Fibroblast of skin of right quadriceps (primary cell): ENCODE measurements at places on chromosomes 3 and 15.

DNA sequence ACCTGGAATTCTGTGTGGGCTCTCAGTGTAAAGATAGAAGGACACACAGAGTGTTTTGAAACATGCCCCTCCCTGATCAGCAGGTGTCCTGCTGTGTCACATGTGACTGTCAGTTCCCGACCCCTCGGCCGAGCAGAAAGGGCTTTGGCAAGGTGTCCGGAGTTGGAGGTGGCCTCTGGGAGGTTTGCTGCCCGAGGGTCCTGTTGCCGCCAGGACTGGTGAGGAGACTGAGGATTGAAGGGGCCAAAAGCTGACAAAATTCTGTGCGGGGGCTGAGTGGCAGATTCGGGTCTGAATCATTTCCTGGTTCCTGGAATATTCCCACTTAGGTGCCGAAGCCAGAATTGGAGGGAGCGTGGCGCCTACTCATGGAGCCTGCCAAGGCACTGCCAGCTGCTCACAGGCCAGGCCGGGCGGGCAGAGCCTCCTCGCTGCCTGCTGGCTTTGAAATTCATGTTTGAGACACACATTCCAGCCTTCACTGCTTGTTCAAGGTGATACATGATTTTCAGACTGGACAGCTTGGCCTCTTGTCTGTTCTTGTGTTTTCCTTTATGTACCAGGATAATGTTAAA, 83.8 kb downstream of the APBA2 start:
- no peak for DNase-seq

DNA sequence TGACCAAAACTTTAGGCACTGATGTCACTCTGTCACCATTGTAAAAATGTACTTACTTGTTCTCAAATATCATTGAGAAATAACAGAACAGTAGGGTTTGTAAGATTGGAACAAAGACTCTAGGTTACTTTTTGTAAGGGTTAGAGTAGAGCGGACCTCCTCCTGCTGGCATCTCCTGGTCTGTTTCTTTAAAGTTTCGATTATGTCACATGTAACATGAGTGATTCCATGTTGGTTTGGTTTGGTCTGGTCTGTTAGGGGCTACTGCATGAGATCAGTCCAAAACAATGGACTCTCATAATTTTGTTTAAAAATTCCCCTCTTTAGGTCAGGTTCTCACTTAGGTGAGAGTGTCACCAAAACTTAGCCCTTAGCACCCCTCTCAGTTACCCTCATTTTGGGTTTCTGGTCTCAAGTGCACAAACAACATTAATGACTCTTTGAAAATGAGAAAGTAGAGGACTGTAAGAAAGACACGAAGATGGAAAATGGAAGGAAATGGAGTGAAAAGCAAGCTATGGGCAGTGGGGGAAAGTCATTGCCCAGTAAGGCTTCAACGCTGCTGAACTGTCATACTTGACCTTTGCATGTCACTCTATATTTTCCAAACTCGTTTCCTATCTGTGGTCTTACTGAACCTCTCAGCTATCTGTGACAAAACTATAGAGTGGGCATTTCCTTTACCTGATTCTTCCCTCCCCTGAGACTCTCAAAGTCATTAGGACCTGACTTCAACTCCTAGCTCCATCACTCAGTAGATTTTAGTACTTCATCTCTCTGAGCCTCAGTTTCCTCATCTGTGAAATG, 52.7 kb downstream of the LDHAL6B start:
- no peak for DNase-seq

DNA sequence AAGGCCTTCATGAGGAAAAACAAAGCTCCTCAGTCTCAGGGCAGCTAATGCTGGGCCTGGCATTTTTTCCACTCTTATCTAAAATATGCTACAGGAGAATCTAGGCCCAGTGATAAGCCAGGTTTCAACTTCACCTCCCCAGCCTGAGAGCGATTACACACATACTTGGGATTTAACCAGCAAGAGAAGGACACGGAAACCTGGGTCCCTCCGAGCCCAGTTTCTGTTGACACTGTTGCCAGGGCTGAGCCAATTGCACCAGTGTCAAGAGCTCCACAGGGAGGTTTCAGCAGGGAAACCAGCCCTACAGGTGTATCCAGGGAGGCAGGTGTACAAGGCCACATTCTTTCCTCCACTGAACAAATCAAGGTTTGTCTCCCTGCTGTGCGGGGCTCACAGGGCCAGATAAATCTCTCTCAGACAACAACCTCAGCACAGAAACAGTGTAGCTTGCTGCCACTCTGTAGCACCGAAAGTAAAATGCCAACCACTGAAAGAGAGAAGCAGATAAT, 85.4 kb downstream of the MAGI1 start:
- DNase-seq: no peak

GRCh38 chr15:43517354-43518196, at the start of gene MAP1A:
Gene MAP1A, plus strand, starts transcription at chr15:43517608. Its CDS starts 3,866 bp downstream, at chr15:43521474.
- peak; percentile 79 for DNase-seq

- no peak for DNase-seq
Observed at GRCh38 chr3:140086642-140087041, 151.7 kb downstream of the CLSTN2 start.

GRCh38 chr15:68552344-68552743, 26.4 kb upstream of the CORO2B start:
- no peak for DNase-seq

- no peak for DNase-seq
Observed at GRCh38 chr3:169133178-169134161, 530.0 kb downstream of the MECOM start.

- DNase-seq: no peak
Observed at GRCh38 chr15:72967397-72967796, 84.9 kb upstream of the NEO1 start.

DNA sequence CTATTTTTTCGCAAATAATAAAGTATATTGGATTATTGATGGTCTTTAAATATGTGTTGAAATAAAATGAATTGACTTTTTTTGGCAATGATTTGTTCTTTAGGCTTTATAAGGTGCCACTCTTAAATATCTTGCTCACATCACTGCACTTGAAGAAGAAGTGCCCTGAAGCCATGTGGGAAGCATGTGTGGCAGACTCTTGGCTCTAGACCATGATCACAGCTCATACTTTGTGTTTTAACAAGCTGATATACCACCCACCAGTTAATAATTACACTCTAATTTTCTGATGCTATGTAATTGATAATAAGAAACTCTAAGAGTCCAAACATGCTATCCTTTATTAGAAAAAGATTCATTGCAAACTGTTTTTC, 52.1 kb upstream of the TGFBR2 start:
- no peak for DNase-seq

GRCh38 chr3:15390460-15390859, 36.9 kb downstream of the METTL6 start:
- no peak for DNase-seq

- no peak for DNase-seq
Observed at GRCh38 chr3:168877899-168878298, 782.2 kb upstream of the GOLIM4 start.

DNA sequence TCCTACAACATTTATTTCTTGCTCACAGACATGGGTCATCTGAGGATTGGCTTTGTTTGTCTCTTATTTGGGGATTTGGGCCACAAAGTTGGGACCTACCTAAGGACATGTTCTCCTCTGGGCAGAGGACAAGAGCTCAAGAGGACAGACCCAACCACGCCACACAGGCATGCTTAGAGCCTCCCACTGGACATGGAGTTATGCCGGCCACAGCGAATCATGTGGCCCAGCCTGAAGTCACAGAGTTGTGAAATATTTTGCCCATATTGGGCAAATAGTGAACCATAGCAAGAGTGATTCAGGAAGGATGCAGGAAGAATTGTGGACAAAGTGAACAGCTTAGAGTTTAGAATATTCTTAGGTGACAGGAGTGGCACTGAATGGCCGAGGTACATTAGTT, 9.9 kb downstream of the TRAK1 start:
- DNase-seq: peak; percentile 72

DNA sequence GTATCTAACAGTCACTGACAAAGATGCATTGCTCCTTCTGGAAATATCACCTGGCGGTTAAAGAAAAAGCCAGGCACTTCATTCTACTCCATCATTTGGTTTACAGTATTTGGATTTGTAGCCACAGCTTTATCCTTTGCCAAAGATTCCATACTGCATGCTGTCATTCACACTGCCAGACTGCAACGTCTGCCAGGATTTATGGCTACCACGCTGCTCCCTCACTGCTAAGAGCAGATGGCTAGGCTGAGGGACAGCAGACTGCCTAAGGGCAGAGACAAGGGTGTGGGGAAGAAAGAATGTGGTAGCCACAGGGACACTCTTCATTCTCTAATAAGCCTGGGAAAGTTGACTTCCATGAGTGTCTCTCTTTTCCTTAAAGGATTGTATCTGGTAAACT, 1047.0 kb downstream of the TUSC7 start:
- peak; percentile 15 for DNase-seq

DNA sequence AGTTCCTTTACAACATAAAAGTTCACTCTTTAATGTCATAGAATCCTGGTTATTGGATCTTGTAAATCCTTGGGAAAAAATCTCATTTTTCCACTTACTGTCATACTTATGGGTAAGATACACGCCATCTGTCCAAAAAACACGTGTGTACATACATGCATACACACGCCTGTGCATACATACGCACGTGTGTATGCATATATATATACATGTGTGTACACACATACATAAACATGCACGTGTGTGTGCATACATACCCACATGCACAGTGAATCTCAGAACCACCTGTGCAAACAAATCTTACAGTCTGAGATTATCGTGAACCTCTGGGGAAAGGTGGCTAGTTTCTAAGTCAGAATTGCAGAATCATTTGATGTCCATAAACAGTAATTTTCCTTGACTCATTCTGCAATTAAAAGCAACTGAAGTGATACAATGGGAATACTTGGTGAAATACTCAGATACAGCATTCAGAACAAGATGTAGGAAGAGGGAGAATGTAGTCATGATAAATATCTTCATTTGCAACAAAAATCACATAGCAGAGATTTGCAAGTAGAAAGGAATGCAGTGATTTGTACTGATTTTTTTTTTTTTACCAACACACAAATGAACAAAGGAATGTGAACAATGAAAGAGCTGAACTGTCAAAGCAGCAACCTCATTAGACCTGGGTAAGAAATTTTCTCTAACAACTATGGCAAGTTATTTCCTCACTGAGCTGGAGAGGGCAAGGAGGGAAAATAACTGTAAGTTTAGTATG, 160.6 kb upstream of the POU1F1 start:
- peak; percentile 79 for DNase-seq

DNA sequence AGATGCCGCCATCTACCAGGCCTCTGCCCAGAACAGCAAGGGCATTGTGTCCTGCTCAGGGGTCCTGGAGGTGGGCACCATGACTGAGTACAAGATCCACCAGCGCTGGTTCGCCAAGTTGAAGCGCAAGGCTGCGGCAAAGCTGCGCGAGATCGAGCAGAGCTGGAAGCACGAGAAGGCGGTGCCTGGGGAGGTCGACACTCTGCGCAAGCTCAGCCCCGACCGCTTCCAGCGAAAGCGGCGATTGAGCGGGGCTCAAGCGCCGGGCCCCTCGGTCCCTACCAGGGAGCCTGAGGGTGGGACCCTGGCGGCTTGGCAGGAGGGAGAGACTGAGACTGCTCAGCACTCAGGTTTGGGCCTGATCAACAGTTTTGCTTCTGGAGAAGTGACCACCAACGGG, 22.6 kb downstream of the ALPK3 start:
- no peak for DNase-seq

DNA sequence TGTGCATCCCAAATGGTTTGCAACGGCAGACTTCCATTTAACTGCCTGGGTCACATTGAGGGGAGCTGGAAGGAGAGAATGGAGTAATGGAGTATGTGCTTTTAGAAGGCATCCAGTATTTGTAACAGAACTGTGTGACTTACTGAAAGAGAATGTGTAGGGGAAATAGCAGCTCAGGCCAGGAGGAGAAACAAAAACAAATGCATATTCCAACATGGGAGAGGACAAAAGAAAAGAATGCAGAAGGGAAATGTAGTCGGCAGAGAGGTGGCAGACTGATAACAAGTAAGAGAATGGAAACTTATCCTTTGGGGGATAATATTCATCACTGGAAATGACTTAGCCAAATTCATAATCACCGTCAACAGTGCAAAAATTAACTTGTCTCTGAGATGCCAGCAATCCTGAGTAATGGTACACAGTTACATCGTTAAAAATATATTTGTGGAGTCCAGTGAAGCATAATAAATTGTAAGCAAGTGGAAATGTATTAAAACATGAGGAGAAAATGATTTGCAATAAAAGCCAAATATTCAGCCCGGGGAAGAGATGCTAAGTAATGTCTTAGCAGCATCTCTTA, 294.9 kb upstream of the SGO1 start:
- peak; percentile 4 for DNase-seq

DNA sequence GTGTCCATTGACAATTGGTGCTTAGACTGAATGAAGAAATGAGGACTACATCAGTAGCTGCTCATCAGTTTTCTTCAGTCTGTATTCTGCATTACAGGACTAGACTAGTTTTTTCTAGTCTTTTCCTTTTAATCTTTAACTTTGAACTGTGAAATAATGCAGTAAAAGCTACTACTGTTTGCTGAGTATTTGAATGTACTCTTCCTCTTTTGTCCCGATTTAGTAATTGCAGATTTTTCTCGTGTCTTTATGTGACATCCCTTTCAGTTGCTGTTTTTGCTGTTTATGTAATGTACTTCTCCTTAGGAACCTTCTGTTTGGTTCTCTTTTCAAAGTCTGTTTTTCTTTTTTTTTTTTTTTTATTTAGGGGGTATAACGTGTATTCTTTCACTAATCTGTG, 17.4 kb downstream of the MFSD1 start:
- DNase-seq: no peak

GRCh38 chr3:31575448-31575847, 42.7 kb downstream of the STT3B start:
- DNase-seq: no peak

DNA sequence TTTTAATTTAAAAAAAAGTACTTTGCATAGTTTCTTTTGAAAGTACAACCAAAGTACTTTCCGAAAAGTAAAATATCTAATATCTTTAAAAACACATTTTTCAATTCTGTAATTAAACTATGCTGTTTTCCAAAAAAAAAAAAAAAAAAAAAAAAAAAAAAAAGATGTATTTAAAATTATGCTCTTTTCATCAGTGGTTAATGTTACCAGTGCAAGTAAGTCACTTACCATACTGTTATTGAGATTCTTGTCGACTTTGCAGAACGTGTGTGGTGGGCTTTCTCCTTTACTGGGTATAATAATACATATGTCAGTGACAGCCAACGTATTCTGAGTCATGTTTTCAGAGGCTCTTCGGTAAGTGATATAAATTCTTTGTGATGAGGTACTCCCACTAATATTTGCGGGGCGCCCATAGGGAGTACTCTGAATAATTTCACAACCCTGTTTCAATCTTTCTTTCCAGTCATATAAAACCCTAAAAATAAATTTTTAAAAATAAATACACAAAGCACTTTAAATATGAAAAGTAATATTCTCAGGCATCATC, 39.9 kb downstream of the DENND4A start:
- peak; percentile 55 for DNase-seq
